Neural crest cell (in vitro differentiated cells): ENCODE measurements at places on chromosomes 5 and 9. TPM values are rescaled to one million over a fixed set of nuclear protein-coding genes. Genes with fewer than 3 reads are reported as not detected.

The LPAR1 gene
- 10.2 and 11.3 TPM in 2 replicates for total RNA-seq

The LRRC70 gene
- total RNA-seq, result 0.19 and 0.34 TPM in 2 replicates

The MCC gene
- 10.8 and 11.5 TPM in 2 replicates for total RNA-seq

The GFI1B gene
- not detected in 2 replicates for total RNA-seq

The GABBR2 gene
- total RNA-seq, result 0.77 and 0.84 TPM in 2 replicates

The ECM2 gene
- total RNA-seq, result not detected in 2 replicates

The RNF224 gene
- total RNA-seq, result 0.16 TPM in 1 of 2 replicates, not detected in the other

The LECT2 gene
- total RNA-seq, result not detected in 2 replicates

The OR2S2 gene
- not detected in 2 replicates for total RNA-seq

DNA sequence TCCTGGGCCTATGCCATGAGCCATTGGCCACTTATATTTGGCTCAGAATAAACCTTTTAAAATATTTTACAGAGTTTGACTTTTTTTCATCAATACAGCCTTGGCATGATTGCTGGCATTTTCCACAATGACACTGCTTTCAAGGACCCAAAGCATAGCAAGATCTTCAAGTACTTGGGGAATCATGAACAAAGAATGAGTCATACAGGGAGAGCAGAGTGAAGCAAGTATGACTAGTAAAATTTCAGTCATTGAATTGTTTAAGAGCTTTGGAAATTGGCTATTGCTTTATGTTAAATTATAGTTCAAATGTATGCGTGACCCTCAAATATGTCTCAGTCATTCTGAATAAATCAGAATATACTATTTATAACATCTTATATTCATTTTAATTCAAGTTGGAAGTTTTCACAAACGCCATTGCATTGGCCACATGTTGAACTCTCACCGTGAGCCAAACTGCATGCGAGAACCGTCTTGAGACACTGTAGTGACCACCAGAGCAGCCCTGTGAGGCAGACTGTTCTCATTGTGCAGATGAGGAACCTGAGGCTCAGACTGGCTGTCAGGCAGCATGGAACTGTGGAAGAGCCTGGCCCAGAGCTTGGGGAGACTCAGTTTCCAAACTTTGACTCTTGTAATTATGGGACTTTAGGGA, 52.9 kb downstream of the GDNF start:
- H3K36me3 ChIP-seq, result peaks cover 2% of the 10 kb centered on the region
- H3K4me3 ChIP-seq, result no peak overlapping the region
- DNase-seq, result no peak
- H3K27me3 ChIP-seq, result no peaks in the 10 kb centered on the region

GRCh38 chr5:174310243-174310642, 264.7 kb downstream of the NSG2 start:
- peaks cover 35% of the 10 kb centered on the region for H3K27me3 ChIP-seq
- H3K4me1 ChIP-seq, result peaks cover 3% of the 10 kb centered on the region
- H3K4me3 ChIP-seq, result no peak overlapping the region
- DNase-seq, result no peak
- no peak overlapping the region for H3K27ac ChIP-seq

- DNase-seq, result no peak
- no peaks in the 10 kb centered on the region for H3K36me3 ChIP-seq
- H3K4me3 ChIP-seq, result no peak overlapping the region
- no peaks in the 10 kb centered on the region for H3K4me1 ChIP-seq
- no peaks in the 10 kb centered on the region for H3K27me3 ChIP-seq
Measured at GRCh38 chr5:32692036-32692746, 18.9 kb upstream of the NPR3 start.

- DNase-seq, result no peak
- no peak overlapping the region for H3K4me3 ChIP-seq
- no peaks in the 10 kb centered on the region for H3K4me1 ChIP-seq
Measured at GRCh38 chr5:75694781-75695180, 22.5 kb downstream of the POC5 start.

GRCh38 chr5:110752953-110753352, 14.1 kb downstream of the SLC25A46 start:
- H3K4me3 ChIP-seq, result no peak overlapping the region
- DNase-seq, result no peak
- H3K27ac ChIP-seq, result no peak overlapping the region
- no peaks in the 10 kb centered on the region for H3K4me1 ChIP-seq

DNA sequence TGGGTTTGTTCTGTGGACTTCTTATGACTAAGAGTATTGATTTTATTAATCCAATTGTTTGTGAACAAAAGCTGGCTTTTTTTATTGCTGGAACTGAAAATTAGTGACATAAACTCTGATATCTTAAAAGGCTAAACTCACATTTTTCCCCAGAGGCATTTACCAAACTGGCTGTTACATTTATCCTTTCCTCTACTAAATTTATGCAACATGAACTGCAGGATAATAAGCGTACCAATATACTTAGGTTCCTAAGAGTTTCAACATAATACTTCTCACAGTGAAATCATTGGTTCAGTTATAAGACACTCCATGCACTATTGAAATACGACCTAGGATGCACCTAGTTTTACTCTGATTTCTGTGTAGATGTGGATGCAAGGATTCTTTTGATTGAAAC, 560.8 kb upstream of the WWC1 start:
- no peak for DNase-seq
- no peaks in the 10 kb centered on the region for H3K27me3 ChIP-seq
- no peak overlapping the region for H3K27ac ChIP-seq
- no peaks in the 10 kb centered on the region for H3K36me3 ChIP-seq
- H3K4me1 ChIP-seq, result peaks cover 3% of the 10 kb centered on the region

DNA sequence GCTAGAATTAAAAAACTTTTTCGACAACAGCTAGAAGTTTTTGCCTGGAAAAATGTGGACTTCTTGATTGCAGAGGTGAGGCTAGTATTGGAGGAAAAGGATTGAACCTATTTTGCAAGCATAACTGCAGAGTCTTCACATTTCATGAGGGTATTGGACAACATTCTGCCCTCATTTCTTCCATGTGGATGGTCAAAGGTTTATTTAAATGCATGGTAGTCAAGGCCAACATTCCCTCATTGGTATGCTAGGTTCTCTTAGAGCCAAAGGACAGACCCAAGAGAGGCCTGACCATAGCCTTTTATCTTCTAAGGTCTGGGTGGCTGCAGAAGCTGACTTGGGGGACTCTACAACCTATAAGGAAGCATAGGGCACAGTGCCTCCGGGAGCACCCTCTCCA, 11.2 kb downstream of the BHMT2 start:
- H3K4me1 ChIP-seq, result no peaks in the 10 kb centered on the region
- no peaks in the 10 kb centered on the region for H3K36me3 ChIP-seq
- H3K4me3 ChIP-seq, result no peak overlapping the region
- DNase-seq, result no peak
- no peak overlapping the region for H3K27ac ChIP-seq

- no peaks in the 10 kb centered on the region for H3K27me3 ChIP-seq
- no peak for DNase-seq
- H3K4me1 ChIP-seq, result peaks cover 20% of the 10 kb centered on the region
- H3K4me3 ChIP-seq, result no peak overlapping the region
- no peaks in the 10 kb centered on the region for H3K36me3 ChIP-seq
Measured at GRCh38 chr5:147554261-147554817, 44.5 kb upstream of the DPYSL3 start.

- H3K27me3 ChIP-seq, result no peaks in the 10 kb centered on the region
- no peak for DNase-seq
- H3K27ac ChIP-seq, result no peak overlapping the region
- peaks cover 16% of the 10 kb centered on the region for H3K36me3 ChIP-seq
- H3K4me1 ChIP-seq, result peaks cover 22% of the 10 kb centered on the region
- no peak overlapping the region for H3K4me3 ChIP-seq
Measured at GRCh38 chr5:82526540-82526939, 248.4 kb upstream of the RPS23 start.

- H3K27me3 ChIP-seq, result peaks cover 40% of the 10 kb centered on the region
- H3K4me1 ChIP-seq, result no peaks in the 10 kb centered on the region
- peaks cover 2% of the 10 kb centered on the region for H3K36me3 ChIP-seq
- H3K4me3 ChIP-seq, result peak overlapping the region; percentile 80
- no peak overlapping the region for H3K27ac ChIP-seq
Measured at GRCh38 chr5:132488590-132488989, 2.0 kb downstream of the IRF1 start.

DNA sequence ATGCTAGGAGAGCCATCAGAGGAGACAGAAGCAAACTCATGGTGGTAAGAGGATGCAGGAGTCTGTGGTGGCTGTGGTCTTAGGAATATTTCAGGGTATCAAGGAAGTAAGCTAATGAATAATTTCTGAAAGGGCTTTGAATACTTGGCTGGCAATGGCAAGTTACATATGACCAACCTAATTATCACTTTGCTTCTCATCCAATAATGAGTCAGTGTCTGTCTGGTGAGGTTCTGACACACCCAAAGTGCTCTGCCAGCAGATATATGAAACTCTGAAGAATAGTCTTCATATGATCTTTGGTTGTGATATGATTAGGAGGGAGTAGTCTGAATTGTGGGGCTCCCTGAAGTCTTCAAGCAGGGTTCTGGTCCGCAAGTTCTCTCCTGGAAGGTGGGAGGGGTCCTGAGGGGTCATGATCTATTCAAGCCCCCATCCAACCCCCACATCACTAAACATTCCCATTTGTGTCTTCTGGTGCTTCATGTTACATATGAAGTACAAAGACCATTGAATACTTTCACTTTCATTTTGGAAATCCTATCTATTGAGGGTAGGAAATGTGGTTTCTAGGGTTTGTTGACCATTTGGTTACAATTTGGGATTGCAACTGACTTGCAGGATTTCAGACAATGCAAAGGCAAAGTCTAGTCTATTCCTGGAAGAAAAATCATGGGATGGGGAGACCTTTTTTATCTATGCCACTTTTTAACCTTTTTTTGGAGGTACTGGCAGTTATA, 199.9 kb upstream of the CDKN2B start:
- no peaks in the 10 kb centered on the region for H3K36me3 ChIP-seq
- H3K27ac ChIP-seq, result no peak overlapping the region
- no peaks in the 10 kb centered on the region for H3K27me3 ChIP-seq

DNA sequence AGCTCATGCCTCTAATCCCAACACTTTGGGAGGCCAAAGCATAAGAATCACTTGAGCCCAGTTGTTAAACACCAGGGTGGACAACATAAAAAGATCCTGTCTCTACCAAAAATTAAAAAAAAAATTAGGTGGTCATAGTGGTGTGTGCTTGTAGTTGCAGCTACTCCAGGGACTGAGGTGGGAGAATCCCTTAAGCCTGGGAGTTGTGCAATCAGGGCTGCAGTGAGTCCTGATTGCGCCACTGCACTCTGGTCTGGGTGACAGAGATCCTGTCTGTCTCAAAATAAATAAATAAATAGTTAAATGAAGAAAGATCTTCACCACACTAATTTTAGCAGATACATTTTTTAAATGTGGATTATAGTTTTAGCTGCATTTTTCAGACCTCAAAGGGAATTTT, 433.2 kb downstream of the MAT2B start:
- no peaks in the 10 kb centered on the region for H3K4me1 ChIP-seq
- H3K27me3 ChIP-seq, result peaks cover 6% of the 10 kb centered on the region
- H3K36me3 ChIP-seq, result no peaks in the 10 kb centered on the region
- no peak overlapping the region for H3K4me3 ChIP-seq

- H3K4me1 ChIP-seq, result no peaks in the 10 kb centered on the region
- no peak overlapping the region for H3K27ac ChIP-seq
- H3K36me3 ChIP-seq, result no peaks in the 10 kb centered on the region
- H3K27me3 ChIP-seq, result no peaks in the 10 kb centered on the region
- no peak for DNase-seq
Measured at GRCh38 chr5:57750891-57751290, 268.3 kb upstream of the ACTBL2 start.

DNA sequence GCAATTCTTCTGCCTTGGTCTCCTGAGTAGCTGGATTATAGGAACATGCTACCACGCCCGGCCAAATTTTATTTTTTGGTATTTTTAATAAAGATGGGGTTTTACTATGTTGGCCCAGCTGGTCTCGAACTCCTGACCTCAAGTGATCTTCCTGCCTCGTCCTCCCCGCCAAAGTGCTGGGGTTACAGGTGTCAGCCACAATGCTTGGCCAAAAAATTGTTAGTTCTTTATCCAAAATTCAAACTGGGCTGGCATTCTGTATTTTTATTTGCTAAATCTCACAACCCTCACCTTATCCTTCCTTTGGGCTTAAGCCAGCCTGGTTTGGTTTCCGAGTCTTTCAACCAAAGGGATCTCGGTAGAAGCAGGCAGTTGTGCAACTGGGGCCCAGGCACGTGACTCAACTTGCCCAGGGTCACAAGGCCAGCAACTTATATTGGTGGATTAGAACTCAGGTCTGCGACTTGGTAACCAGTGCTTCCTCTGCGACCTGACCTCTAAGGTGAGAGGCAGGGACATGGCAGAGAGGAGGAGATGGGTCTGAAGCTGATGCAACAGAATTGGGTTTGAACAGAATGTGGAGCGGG, 26.5 kb upstream of the BOD1 start:
- no peaks in the 10 kb centered on the region for H3K36me3 ChIP-seq
- H3K4me1 ChIP-seq, result peaks cover 36% of the 10 kb centered on the region
- no peak overlapping the region for H3K4me3 ChIP-seq
- H3K27ac ChIP-seq, result no peak overlapping the region
- no peaks in the 10 kb centered on the region for H3K27me3 ChIP-seq

DNA sequence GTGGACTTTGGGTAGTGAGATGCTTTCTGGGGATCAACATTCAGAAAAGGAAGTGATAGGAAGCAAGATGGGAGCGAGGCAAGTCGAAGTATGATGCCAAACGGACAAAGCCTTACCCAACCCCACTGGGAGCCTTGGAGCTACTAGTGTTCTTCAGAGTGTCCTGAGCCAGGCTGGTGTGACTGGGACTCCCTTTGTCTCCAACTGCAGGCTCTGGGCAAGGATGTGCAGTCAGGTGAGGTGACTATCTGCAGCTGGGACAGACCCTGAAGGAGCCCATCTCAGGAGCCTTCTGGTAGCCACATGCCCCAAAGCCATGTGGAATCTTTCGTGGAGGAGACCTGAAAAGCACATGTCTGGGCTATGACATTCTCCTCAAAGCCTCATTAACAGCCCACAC, 360.6 kb downstream of the MTRR start:
- H3K27me3 ChIP-seq, result no peaks in the 10 kb centered on the region
- no peak overlapping the region for H3K4me3 ChIP-seq
- H3K27ac ChIP-seq, result no peak overlapping the region
- peaks cover 4% of the 10 kb centered on the region for H3K4me1 ChIP-seq

GRCh38 chr9:31697956-31698355, 686.5 kb upstream of the ACO1 start:
- no peaks in the 10 kb centered on the region for H3K4me1 ChIP-seq
- DNase-seq, result no peak

DNA sequence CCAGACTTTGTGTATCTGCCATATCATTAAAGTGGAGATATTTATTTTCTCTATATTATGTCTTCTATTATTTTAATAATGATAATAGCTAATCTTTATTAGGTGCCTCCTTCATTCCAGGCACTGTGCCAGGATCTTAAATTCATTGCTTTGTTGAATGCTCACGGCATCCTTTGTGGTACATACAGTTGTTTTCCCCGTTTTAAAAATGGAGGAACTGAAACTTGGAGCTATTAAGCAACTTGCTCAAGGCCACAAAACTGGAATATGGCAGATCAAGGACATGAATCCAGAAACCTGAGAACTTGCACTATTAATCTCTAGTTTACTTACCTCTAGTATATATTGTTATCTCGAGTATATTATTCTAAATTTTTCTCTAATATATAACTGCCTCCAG, 41.5 kb upstream of the PPP3R2 start:
- no peak for DNase-seq
- H3K4me3 ChIP-seq, result no peak overlapping the region
- no peaks in the 10 kb centered on the region for H3K36me3 ChIP-seq
- no peaks in the 10 kb centered on the region for H3K4me1 ChIP-seq

- H3K27me3 ChIP-seq, result peaks cover 5% of the 10 kb centered on the region
- peaks cover 15% of the 10 kb centered on the region for H3K4me1 ChIP-seq
- DNase-seq, result no peak
- no peak overlapping the region for H3K27ac ChIP-seq
Measured at GRCh38 chr5:52794519-52794918, 6.8 kb downstream of the ITGA1 start.
